Activated CD8-positive, alpha-beta memory T cell treated with anti-CD3 and anti-CD28 coated beads for 4 hours (primary cell): ENCODE measurements at places on chromosomes 5 and 9.

DNA sequence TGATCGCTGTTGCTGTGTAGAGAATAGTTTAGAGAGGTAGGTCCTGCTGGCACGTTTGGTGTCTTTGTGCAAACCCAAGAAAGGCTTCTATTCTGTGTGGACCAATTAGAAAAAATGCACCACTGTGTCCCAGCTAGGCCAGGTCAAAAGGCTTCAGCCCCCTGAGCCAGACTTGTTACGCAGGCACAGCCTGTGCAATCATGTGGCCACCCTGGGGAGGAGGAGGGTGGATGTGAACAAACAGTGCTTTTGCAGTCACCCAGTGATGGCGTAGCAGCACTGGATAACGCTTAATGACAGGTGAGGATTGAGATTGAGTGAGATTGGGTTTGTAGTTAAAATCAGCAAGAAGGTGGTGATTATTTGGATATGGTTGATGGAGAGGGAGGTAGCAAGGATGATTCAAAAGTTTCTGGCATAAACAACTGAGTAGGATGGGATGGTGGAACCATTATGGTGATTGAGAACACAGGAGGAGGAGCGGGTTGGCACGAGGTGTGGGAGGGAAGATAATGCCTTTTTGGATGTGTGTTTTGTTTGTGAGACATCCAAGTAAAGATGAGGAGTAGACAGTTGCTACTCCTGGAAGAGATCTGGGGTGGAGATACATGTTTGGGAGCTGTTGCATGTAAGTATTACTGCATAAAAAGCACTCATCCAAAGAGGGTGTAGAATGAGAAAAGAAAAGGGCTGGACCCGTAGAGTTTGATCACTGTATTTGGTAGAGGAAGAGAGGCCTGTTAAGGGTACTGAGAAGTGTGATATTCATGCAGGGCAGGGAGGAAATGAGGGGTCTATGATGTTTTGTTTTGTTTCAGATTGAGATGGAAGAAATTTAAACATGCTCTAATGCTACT is 6.7 kb downstream of the GCNT1 start:
- no peak for DNase-seq

DNA sequence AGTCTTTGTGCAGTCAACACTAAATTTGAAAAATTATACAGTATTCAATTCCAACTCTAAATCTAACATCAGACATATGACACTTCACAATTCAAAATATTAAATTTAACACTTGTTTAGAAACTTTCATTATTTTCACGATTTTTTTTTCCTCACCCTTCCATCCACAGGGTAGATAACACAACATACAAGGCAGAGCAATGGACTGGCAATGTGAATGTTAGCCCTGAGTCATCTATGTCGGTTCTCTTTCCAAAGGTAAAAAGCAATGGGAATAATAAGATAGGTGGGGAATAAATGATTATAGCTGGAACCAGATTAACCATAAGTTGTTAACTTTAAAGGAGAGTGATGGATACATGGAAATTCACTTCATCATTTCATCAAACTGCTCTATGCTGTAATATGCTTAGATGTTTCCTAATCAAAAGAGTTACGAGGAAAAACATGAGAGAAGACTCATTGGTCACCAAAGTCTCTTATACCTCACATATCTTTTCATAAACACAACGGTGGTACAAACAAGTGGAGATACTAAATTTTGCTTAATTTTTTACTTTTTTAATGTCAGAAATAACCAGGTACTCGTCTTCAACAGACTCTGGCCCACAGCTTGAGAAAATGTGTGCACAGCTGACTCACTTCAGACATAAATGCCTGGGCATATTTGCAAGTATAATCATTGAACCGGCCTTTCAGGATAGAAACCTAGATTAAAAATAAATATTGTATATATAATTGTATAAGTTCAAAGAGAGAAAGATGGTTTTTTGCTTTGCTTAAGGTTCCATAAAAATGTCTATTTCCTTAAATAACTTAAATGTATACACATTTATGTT is 23.0 kb downstream of the RFX3 start:
- DNase-seq, result no peak

GRCh38 chr5:108919591-108920326 is 172.1 kb downstream of the FER start:
- DNase-seq, result no peak

GRCh38 chr5:129991780-129992179 is 87.5 kb downstream of the CHSY3 start:
- no peak for DNase-seq

GRCh38 chr5:79568632-79569190 is 43.5 kb upstream of the TENT2 start:
- no peak for DNase-seq

GRCh38 chr9:107637421-107638420 is 148.2 kb upstream of the KLF4 start:
- DNase-seq, result no peak

- DNase-seq, result no peak
These were observed 4.8 kb downstream of the WNK2 start for GRCh38 chr9:93188426-93189368.

DNA sequence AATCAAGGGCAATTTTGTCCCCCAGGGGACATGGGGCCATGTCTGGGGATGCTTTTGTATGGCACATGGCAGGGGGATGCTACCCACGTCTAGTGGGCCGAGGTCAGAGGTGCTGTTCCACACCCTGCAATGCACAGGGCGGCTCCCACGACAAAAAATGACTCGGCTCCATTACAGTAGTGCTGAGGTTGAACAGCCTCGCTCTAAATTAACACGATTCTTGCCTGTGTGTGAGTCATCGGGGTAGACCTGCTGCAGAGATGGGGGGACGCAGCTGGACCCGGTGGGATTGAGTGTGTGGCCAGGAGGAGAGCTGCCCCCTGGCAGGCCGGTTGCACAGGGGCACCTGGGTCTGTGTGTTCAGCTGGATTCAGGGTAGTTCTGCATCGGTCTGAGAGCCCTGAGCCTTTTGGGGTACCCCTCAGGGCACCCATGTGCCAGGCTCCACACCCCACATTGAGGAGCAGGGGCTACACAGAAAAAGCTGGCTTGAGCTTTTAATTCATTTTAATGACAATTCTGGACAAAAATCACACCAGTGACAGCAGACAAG is 20.0 kb upstream of the COL5A1 start:
- no peak for DNase-seq
